NCI-H2081 treated with DMSO at 0.1 percent for 48 hours (cell line): ENCODE measurements at places on chromosomes 7 and 10.

GRCh38 chr10:99695761-99696160 is 36.2 kb downstream of the COX15 start:
- DNase-seq, result no peak

DNA sequence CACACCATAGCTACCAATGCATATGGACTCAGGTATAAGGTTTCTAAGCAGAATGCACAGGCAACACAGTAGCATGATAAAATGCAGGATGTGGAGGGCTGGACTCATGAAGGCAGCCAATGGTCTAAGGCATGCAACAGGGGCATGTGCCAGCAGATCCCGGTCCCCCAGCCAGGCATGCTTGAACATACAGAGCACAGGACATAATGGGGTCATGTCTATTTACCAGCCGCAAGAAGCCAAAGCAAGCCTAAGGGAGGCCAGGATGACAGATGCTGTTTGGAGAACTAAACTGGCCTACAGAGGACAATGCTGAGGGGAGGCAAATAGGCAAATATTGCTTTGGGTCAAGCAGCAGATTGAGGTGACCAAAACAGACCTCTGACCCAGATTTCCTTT is 60.0 kb upstream of the PDLIM1 start:
- no peak for DNase-seq

- DNase-seq, result no peak
Observed at GRCh38 chr7:3292694-3293093, 8.4 kb upstream of the SDK1 start.

GRCh38 chr10:56349611-56350010 is 11.4 kb downstream of the ZWINT start:
- DNase-seq, result no peak

GRCh38 chr10:96275685-96276418 is 4.5 kb upstream of the BLNK start:
- no peak for DNase-seq

- no peak for DNase-seq
Observed at GRCh38 chr10:21292763-21293517, 232.5 kb downstream of the SKIDA1 start.

- DNase-seq, result no peak
Observed at GRCh38 chr7:141198194-141198958, 124.5 kb downstream of the TMEM178B start.

- no peak for DNase-seq
Observed at GRCh38 chr7:21414795-21415393, 13.0 kb upstream of the SP4 start.

DNA sequence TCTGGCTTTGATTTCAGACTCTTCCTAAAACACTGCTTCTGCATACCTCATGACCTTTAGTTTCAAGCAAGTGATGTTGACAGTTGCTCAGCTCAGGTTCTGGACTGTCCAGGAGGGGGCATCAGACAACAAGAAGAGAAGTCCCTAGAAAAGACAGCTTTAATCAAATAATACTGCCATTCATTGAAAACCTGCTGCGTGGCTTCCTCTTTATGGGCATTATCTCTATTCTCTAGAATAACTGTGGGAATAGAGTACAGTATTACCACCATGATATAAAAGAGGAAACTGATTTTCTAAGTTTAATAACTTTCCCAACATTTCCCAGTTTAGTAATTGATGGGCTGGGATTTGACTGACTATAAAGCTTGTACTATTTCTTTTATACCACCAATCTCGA is 170.4 kb downstream of the SNX13 start:
- DNase-seq, result peak; percentile 68
